ENCODE measurements at places on chromosomes 4 and X. TPM values are rescaled to one million over a fixed set of nuclear protein-coding genes. Genes with fewer than 3 reads are reported as not detected.

The TKTL2 gene
- total RNA-seq, result not detected

GRCh38 chr4:163072222-163072621 is 94.5 kb downstream of the NAF1 start:
- no peaks in the 10 kb centered on the region for H3K36me3 ChIP-seq
- DNase-seq, result no peak
- H3K27ac ChIP-seq, result no peak overlapping the region
- H3K4me1 ChIP-seq, result no peaks in the 10 kb centered on the region
- no peak overlapping the region for H3K4me3 ChIP-seq

DNA sequence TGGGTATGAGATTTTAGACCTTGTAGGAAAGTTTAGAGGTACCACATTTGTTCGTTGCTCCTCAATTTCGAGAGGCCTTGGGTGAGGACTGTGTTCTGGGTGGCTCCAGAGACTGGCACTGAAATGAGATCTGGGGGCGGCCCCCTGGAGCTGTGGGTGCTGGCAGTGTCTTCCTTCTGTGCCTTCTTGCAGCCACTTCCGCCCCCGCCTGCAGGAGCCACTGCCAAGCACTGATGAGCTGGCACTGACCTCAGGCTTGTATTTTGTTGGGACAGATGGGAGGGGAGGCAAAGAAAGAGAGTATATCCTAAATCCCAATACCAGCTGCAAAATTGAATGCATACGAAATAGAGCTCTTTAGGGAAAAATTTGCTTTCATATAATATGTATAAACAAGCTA is 64.5 kb upstream of the CLDN34 start:
- H3K4me1 ChIP-seq, result no peaks in the 10 kb centered on the region
- H3K4me3 ChIP-seq, result no peak overlapping the region
- H3K27me3 ChIP-seq, result peaks cover 29% of the 10 kb centered on the region
- DNase-seq, result no peak
- H3K36me3 ChIP-seq, result no peaks in the 10 kb centered on the region
- no peak overlapping the region for H3K27ac ChIP-seq

DNA sequence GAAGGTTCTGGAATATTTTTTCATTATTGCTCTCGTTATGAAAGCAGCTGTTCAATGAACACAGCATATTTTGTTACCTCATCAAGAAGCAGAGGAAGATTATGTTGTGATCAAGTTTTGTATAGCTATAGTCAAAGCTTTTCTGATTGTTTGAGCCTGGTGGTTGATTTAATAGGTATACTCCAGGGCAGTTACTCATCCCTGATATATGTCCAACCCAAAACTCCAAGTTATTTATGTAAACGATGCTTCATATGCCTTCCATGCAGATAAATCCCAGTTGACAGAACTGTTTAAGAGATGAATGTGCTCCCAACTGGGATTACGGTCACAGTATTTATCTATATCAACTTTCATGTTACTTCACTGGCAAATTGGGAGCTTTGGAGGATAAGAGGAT is 19.1 kb downstream of the NAA11 start:
- no peak overlapping the region for H3K27ac ChIP-seq
- no peak overlapping the region for H3K4me3 ChIP-seq
- no peaks in the 10 kb centered on the region for H3K4me1 ChIP-seq
- no peaks in the 10 kb centered on the region for H3K36me3 ChIP-seq
- no peaks in the 10 kb centered on the region for H3K27me3 ChIP-seq

The CPLX1 gene
- 0.14 TPM for total RNA-seq

DNA sequence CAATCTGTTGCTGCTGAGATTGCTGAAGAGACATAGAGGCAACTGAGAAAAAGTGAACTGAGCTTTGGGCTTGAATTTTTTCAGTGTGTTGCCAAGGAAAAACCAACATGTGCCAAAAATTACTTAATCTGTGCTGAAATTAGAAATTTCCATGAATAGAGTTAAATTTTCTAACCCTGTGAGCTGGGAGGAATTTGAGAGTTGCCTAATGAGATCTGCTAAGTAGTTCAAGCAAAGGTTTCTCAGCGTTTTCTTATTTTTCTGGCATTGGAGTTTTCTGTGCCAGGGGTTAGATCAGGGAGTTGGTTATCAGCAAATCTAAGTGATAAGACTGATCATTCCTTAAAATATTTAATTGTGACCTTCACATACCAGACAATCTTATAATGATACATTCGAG is 457.5 kb upstream of the GNPDA2 start:
- H3K4me3 ChIP-seq, result no peak overlapping the region
- no peak overlapping the region for H3K27ac ChIP-seq
- DNase-seq, result no peak
- H3K27me3 ChIP-seq, result no peaks in the 10 kb centered on the region
- no peaks in the 10 kb centered on the region for H3K36me3 ChIP-seq

- H3K4me3 ChIP-seq, result no peak overlapping the region
- no peak overlapping the region for H3K27ac ChIP-seq
- H3K4me1 ChIP-seq, result no peaks in the 10 kb centered on the region
- H3K36me3 ChIP-seq, result no peaks in the 10 kb centered on the region
- no peak for DNase-seq
These were observed 51.9 kb downstream of the PHKA2 start for GRCh38 chrX:18931972-18932371.

- no peaks in the 10 kb centered on the region for H3K36me3 ChIP-seq
- no peaks in the 10 kb centered on the region for H3K4me1 ChIP-seq
- H3K27ac ChIP-seq, result no peak overlapping the region
- no peak overlapping the region for H3K4me3 ChIP-seq
- H3K27me3 ChIP-seq, result no peaks in the 10 kb centered on the region
- no peak for DNase-seq
These were observed 123.4 kb upstream of the GUCY1A1 start for GRCh38 chr4:155543126-155543765.

- H3K27ac ChIP-seq, result no peak overlapping the region
- no peaks in the 10 kb centered on the region for H3K27me3 ChIP-seq
- no peaks in the 10 kb centered on the region for H3K4me1 ChIP-seq
- no peak for DNase-seq
- H3K36me3 ChIP-seq, result peaks cover 1% of the 10 kb centered on the region
- H3K4me3 ChIP-seq, result no peak overlapping the region
These were observed 86.7 kb downstream of the ATP8A1 start for GRCh38 chr4:42570221-42570620.

The NSUN7 gene
- total RNA-seq, result 0.42 TPM

The PCDH11X gene
- not detected for total RNA-seq

GRCh38 chr4:83947830-83948193 is 411.9 kb downstream of the GPAT3 start:
- no peaks in the 10 kb centered on the region for H3K4me1 ChIP-seq
- DNase-seq, result no peak
- no peak overlapping the region for H3K4me3 ChIP-seq
- no peak overlapping the region for H3K27ac ChIP-seq
- no peaks in the 10 kb centered on the region for H3K27me3 ChIP-seq
- H3K36me3 ChIP-seq, result no peaks in the 10 kb centered on the region

- H3K27ac ChIP-seq, result peak overlapping the region; percentile 93
- H3K4me1 ChIP-seq, result peaks cover 49% of the 10 kb centered on the region
- no peak for DNase-seq
- peak overlapping the region; percentile 99 for H3K4me3 ChIP-seq
- peaks cover 27% of the 10 kb centered on the region for H3K36me3 ChIP-seq
These were observed 1.2 kb downstream of the RAP1GDS1 start for GRCh38 chr4:98262431-98262830.

DNA sequence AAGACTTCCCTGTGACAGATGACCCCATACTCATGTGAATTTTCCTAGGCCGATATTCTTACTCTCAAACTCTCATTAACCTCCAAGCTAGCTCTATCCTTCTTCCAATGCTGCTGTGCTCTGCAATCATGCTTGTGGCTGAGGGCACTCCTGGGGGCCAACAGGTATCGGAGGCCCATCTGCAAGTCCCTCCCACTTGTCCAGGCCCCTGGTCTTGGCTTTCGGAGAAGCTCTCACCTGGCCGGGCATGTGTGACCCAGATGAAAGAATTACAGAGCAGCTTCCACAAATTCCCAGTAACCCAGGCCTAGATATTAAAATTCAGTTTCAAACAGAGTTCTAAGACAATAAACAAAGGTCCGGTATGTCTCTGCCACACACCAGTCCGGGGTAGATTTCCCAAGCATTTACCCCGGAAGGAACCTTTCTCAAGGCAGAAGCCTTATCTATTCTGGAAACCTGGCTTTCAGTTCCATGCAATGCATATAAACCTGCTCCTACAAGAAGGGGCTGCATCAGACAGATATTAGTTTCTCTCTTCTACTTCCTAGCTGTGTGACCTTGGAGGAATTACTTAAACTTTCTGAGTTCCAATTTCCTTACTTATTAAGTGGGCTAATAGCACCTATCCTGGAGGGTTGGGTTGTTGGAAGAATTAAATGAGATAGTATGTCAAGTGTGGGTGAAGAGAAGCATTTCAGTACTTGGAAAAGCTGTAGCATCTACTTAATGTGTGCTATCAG is 270.8 kb downstream of the PTTG2 start:
- H3K36me3 ChIP-seq, result no peaks in the 10 kb centered on the region
- no peak overlapping the region for H3K4me3 ChIP-seq
- no peaks in the 10 kb centered on the region for H3K4me1 ChIP-seq
- no peak for DNase-seq

DNA sequence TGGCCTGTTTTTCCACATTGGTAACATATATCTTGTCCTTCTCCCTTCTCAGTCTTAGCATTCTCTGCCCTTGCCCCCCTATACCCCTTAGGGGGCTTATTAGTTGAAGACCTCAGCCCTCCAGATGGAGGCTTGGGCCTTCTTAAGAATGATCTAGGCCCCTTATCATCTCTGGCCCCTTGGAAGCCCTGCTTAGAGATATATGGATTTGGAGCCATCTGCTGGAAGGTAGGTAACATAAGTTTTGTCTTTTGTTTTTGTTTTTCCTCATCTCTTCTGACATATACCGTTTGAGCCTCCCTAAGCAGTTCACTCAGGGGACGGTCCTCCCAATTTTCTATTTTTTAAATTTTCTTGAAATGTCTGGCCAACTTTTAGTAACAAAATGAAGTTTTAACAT is 48.3 kb upstream of the NAP1L2 start:
- no peak overlapping the region for H3K27ac ChIP-seq
- peaks cover 6% of the 10 kb centered on the region for H3K4me1 ChIP-seq
- no peak overlapping the region for H3K4me3 ChIP-seq
- no peaks in the 10 kb centered on the region for H3K36me3 ChIP-seq

- no peak overlapping the region for H3K27ac ChIP-seq
- H3K27me3 ChIP-seq, result peaks cover 3% of the 10 kb centered on the region
- H3K36me3 ChIP-seq, result no peaks in the 10 kb centered on the region
- H3K4me1 ChIP-seq, result no peaks in the 10 kb centered on the region
These were observed 76.5 kb upstream of the SMARCAD1 start for GRCh38 chr4:94131212-94131611.

- no peak overlapping the region for H3K27ac ChIP-seq
- no peak for DNase-seq
- no peaks in the 10 kb centered on the region for H3K27me3 ChIP-seq
- no peaks in the 10 kb centered on the region for H3K4me1 ChIP-seq
These were observed 2399.8 kb upstream of the TENM3 start for GRCh38 chr4:179843370-179843769.

- H3K4me1 ChIP-seq, result peaks cover 12% of the 10 kb centered on the region
- H3K27ac ChIP-seq, result no peak overlapping the region
- H3K4me3 ChIP-seq, result no peak overlapping the region
- H3K27me3 ChIP-seq, result no peaks in the 10 kb centered on the region
- H3K36me3 ChIP-seq, result peaks cover 28% of the 10 kb centered on the region
- DNase-seq, result no peak
These were observed 11.5 kb downstream of the MAD2L1 start for GRCh38 chr4:120055162-120055561.

The NIPAL1 gene
- total RNA-seq, result 1.4 TPM

- no peak overlapping the region for H3K4me3 ChIP-seq
- H3K27ac ChIP-seq, result no peak overlapping the region
- DNase-seq, result no peak
- peaks cover 25% of the 10 kb centered on the region for H3K36me3 ChIP-seq
- H3K27me3 ChIP-seq, result no peaks in the 10 kb centered on the region
These were observed 13.1 kb upstream of the ART3 start for GRCh38 chr4:76061421-76061820.

The F8A1 gene
- 49.0 TPM for total RNA-seq

- peaks cover 39% of the 10 kb centered on the region for H3K4me1 ChIP-seq
- no peaks in the 10 kb centered on the region for H3K27me3 ChIP-seq
- peaks cover 6% of the 10 kb centered on the region for H3K36me3 ChIP-seq
- no peak for DNase-seq
These were observed 316.7 kb downstream of the ARHGAP10 start for GRCh38 chr4:148048598-148048997.

- H3K36me3 ChIP-seq, result peaks cover 27% of the 10 kb centered on the region
- peaks cover 25% of the 10 kb centered on the region for H3K4me1 ChIP-seq
- H3K27ac ChIP-seq, result no peak overlapping the region
- DNase-seq, result no peak
- no peak overlapping the region for H3K4me3 ChIP-seq
- H3K27me3 ChIP-seq, result no peaks in the 10 kb centered on the region
These were observed 40.1 kb downstream of the USP46 start for GRCh38 chr4:52618795-52619590.

The DOK7 gene
- not detected for total RNA-seq

DNA sequence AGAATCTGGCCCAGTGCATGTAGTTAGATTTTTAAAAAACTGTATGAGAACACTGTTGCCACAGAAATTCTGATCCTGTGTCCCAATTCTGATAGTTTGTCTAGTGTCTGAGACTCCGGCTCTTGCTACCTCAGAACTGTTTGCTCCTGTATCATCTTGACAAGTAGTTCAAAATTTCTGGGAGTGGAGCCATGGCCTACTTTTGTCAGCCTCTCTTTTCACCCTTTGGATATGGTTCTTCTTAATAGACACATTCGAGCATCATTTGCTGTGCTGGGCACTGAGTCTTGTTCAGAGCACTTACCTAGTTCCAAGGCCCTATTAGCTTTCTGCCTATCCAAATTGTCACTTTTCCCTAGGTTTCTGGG is 46.9 kb downstream of the ATP10D start:
- peak overlapping the region; percentile 46 for H3K4me3 ChIP-seq
- peaks cover 75% of the 10 kb centered on the region for H3K36me3 ChIP-seq
- peak overlapping the region; percentile 94 for H3K27ac ChIP-seq
- H3K27me3 ChIP-seq, result no peaks in the 10 kb centered on the region
- H3K4me1 ChIP-seq, result peaks cover 70% of the 10 kb centered on the region
- DNase-seq, result no peak

The PRKX gene
- 83.6 TPM for total RNA-seq

DNA sequence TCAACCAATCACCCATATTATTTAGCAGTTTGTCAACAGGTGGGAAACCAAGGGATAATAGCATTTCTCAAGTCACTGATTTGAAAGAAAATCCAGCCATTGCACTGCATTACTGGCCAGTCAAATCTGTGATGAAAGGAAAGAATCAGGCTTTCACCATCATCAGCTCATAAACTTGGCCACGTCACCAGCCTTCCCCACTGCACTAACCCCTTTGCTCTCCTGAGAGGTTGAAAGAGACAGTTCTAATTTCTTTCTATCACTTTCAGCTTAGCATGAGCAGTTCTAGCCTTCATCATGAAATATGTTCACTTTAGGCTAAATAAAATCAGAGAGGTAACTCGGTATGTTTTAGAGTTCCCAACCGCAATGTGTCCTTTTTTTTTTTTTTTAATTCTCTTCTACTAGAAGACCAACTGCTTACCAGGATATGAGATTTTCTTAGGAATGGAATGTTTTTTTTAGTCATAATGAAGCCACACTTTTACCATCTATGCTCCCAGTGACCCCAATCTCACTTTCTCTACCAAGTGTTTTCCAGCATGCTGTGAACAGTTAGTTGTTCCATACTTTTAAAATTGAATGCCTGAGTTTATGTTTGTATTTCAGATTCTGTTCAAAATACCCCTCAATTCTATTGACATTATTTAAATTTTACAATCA is 55.7 kb upstream of the SLC7A11 start:
- no peak for DNase-seq
- H3K27ac ChIP-seq, result no peak overlapping the region
- no peaks in the 10 kb centered on the region for H3K4me1 ChIP-seq
- H3K27me3 ChIP-seq, result no peaks in the 10 kb centered on the region
